ENCODE measurements at places on chromosomes 12 and 14. TPM values are rescaled to one million over a fixed set of nuclear protein-coding genes. Genes with fewer than 3 reads are reported as not detected.

TEP1 gene
- 8.2 TPM for total RNA-seq

- DNase-seq = no peak
Measured at GRCh38 chr14:49306152-49306751, 279.9 kb downstream of the RPS29 start.

GRCh38 chr12:84075991-84076390 is 836.6 kb downstream of the SLC6A15 start:
- no peak for DNase-seq

ADAMTS20 gene
- not detected for total RNA-seq

PTCSC3 gene
- not detected for total RNA-seq

DNA sequence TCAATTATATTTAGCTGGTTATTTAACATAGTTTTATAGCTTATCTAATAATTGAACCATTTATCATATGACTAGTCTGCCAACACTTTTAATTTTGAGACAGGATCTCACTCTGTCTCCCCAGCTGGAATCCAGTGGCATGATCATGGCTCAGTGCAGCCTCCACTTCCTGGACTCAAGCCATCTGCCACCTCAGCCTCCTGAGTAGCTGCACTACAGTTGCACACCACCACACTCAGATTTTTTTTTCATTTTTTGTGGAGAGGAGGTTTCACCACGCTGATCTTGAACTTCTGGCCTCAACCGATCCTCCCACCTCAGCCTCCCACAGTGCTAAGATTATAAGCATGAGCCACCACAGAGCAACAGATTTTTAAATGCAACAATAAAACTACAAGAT is 151.4 kb upstream of the MDGA2 start:
- no peak for DNase-seq

GRCh38 chr12:54133772-54134375 is 54.9 kb downstream of the SMUG1 start:
- no peak for DNase-seq

DNA sequence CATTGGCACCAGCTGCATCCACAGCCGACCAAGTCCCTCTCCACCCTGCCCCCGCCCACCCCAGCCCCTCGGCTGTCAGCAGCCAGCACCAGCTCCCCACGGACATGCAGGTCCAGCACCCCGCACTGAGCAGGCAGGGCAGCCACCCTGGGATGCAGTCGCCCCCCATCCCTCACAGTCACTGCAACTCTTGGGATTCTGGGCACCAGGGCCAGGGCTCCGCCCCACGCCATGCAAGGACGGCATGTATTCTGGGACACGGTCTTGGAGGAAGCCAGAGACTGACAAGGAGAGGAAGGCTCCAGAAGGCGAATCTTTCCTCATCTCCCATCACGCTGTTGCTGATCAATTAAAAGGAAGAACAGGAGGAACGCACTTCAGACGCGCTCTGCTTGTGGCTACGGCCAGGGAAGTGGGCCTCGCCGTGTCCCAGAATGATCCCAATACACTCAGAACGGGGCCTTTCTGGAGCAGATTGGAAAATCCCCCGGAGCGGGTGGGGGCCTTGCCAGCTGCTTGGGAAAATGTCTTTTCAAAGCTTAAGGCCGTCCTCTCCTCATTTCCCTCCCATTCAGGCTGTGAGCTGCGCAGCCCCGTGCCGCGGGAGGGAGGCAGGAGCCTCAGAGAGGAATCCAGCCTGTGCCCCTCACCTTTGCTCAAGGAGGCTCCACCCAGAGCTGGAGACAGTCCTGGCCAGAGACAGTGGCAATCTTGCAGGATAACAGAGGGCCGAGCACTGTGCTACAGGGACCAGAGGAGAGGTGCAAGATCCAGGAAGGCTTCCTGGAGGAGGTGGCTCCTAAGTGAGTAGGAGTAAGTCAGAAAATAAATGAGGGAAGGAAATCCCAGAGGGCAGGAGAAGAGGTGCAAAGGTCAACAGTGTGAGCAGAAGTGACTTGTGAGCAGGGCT is 54.1 kb upstream of the DIO3 start:
- peak; percentile 47 for DNase-seq

- peak; percentile 31 for DNase-seq
Measured at GRCh38 chr12:34400986-34401658, 378.8 kb downstream of the ALG10 start.

BATF gene
- total RNA-seq = 0.84 TPM

- no peak for DNase-seq
Measured at GRCh38 chr12:92365836-92366235, 220.2 kb upstream of the BTG1 start.

GRCh38 chr14:21322716-21323115 is 42.8 kb downstream of the RPGRIP1 start:
- no peak for DNase-seq

DNA sequence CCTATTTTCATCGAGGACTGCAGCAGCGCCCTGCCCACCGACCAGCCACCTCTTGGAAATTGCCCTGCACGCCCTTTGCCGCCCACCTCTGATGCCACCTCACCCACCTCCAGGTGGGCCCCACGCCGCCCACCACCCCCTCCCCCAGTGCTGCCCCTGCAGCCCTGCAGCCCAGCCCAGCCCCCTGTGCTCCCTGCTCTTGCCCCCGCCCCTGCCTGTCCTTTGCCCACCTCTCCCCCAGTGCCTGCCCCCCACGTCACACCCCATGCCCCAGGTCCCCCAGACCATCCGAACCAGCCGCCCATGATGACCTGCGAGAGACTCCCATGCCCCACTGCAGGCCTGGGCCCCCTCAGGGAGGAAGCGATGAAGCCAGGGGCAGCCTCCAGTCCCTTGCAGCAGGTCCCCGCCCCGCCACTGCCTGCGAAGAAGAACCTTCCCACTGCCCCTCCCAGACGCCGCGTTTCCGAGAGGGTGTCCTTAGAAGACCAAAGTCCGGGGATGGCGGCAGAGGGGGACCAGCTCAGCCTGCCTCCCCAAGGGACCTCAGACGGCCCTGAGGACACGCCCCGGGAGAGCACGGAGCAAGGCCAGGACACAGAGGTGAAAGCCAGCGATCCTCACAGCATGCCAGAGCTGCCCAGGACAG is 96.5 kb downstream of the LGMN start:
- peak; percentile 90 for DNase-seq

GRCh38 chr14:51277753-51278415 is 37.8 kb downstream of the TMX1 start:
- DNase-seq = no peak

DNA sequence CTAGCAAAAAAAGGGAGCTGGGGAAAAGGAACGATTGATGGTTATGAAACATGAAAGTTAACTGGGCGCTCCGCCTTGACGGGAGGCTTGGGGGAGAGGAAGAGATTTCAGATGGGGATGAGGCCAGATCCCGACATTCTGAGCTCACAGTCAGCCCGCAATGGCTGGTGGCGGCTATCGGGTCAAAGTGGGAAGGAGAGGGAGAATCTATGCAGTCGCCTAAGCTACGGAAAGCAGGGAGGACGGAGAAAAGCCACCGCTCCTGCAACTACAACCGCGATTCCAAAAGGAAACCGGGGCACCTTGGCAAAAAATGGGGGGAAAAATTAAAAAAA is 502 bp downstream of the MPHOSPH9 start:
- DNase-seq = no peak

- no peak for DNase-seq
Measured at GRCh38 chr14:58772794-58773620, 135.2 kb downstream of the DACT1 start.

DNA sequence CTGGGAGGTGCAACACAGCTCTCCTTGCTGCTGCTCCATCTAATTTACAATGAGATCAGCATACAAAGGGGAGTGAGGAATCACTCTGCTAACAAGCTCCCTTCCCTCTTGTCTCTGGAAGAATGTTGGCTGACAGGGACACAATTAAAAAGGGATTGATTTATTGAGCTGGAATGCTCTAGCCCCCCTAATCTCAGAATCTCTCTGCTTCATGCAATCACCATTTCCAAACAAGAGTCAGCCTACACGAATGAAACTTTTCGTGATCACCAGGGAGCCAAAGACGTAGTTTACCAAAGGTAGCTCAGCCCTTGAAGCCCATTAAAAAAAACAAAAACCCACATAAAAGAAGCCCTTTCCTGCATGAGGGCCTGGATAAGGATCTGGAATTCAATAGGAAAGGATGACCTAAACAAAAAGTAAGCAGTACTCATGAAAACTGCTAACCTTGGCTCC is 223.8 kb downstream of the C12orf75 start:
- no peak for DNase-seq

- DNase-seq = peak; percentile 70
Measured at GRCh38 chr14:75803765-75804164, 142.7 kb downstream of the TTLL5 start.

DNA sequence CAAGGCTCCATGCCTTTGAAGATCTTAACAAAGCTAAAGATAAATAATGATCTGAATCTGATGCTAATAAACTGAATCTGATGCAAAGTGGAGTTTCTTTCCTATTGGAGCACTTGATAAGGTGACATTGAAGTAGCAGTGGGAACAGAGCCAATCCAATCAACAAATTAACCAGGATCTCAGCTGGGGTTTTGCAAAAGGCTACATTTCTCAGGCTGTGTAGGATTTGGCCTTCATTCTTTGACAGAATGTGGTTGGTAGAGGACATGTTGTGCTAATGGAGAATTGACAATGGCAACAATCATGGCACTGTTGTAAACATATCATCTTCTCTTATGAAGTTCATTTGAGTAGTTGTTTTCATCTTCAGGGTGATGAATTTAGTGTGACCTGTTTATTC is 164.9 kb downstream of the CCDC91 start:
- DNase-seq = no peak

GRCh38 chr12:70609203-70609602 is 28.0 kb downstream of the PTPRB start:
- DNase-seq = no peak

GRCh38 chr12:18284386-18284785 is 23.1 kb downstream of the PIK3C2G start:
- DNase-seq = no peak

GRCh38 chr14:101113108-101113612 is 209.6 kb upstream of the RTL1 start:
- DNase-seq = peak; percentile 46

- no peak for DNase-seq
Measured at GRCh38 chr14:58912799-58913432, 275.2 kb downstream of the DACT1 start.

INHBE gene
- total RNA-seq = not detected

DNA sequence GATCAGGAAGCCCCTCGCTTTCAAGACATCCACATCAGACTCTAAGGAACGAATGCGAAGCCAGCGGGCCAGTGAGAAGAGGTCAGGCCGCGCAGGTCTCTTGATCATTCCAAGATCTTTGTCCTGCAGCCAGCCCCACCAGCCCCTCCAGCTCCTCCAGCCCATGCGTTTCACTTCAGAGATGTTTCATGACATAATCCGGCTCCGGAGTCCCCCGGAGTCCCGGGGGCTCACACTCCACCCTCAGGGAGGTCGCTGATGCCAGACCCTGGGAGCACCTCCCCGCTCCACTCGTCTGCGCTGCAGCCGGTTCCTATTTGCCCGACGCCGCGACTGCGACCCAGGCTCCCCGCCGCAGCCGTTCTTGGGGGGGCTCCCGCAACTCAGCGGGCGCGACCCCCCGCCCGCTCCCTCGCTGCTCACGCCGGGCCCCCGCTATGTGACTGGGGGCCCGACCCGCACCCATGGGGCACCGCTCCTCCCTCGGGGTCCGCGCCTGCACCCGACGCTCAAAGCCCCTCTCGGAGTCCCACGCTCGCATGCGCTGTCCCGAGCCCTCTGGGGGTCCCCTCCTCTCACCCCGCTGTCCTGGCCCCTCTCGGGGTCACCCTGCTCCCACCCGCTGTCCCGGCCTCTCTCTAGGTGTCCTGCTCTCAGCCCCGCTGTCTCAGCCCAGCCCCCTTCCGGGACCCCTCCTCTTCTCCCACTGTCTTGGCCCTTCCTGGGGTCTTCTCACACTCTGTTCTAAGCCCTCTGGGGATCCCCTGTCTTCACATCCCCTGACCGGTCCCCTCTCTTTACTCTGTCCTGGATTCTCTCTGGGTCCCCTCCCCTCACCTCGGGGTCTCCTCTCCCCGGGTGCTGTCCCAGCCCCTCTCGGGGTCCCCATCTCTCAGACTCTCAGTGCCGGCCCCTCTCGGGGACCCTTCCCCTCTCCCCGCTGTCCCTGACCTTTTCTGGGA is 1.1 kb downstream of the TAOK3 start:
- peak; percentile 71 for DNase-seq

TSHR gene
- total RNA-seq = not detected

DNA sequence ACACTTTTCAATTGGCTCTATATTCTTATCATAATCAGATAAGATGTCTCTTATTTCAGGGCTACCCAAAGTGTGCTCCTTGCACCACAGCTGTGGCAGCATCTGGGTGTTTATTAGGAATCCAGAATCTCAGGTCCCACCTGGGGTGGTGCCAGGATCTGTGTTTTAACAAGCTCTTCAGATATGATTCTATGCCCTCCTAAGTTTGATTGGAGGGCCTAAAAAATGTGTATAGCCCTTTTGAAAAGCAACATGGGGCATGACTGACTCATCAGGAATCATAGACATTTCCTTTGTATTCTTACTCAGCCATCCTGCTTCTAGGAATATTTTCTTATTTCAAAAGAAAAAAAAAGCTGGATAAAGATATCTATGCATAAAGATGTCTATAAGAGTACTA is 103.1 kb downstream of the HELB start:
- no peak for DNase-seq

ADAM21 gene
- 0.38 TPM for total RNA-seq

EGLN3 gene
- 136 TPM for total RNA-seq

DNA sequence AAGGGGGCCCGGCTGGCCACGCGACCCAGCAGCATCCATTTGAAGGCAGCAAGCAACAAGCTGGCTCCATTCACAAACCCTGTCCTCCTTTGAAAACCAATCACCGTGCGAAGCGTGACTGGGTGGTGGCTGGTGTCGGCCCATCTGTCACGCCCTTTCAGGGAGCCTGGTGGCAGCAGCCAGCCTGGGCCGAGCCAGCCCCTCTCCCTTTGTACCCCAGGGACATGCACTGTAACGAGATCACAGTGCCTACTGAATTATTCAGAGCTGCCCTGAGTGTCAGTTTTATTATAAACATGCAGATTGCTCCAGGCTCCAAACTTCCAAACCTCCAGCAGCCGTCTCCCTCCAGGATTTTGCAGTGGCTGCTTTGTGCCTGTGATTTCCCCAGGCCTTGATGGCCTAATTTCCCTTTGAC is 22.3 kb upstream of the CTDSP2 start:
- no peak for DNase-seq

GRCh38 chr14:76333664-76334063 is 42.3 kb upstream of the ESRRB start:
- DNase-seq = no peak

GRCh38 chr14:21539189-21539940 is 13.2 kb upstream of the SALL2 start:
- DNase-seq = no peak

- DNase-seq = no peak
Measured at GRCh38 chr14:103836976-103837725, 10.2 kb downstream of the PPP1R13B start.

SLC6A12 gene
- total RNA-seq = 0.68 TPM
